ENCODE measurements at places on chromosomes 13 and 19.

GRCh38 chr13:98994080-98994479, 16.2 kb upstream of the DOCK9 start:
- no peak for DNase-seq

- DNase-seq = no peak
Measured at GRCh38 chr19:29495091-29495490, 30.7 kb upstream of the VSTM2B start.

- DNase-seq = no peak
Measured at GRCh38 chr13:106038752-106039151, 496.7 kb downstream of the EFNB2 start.

DNA sequence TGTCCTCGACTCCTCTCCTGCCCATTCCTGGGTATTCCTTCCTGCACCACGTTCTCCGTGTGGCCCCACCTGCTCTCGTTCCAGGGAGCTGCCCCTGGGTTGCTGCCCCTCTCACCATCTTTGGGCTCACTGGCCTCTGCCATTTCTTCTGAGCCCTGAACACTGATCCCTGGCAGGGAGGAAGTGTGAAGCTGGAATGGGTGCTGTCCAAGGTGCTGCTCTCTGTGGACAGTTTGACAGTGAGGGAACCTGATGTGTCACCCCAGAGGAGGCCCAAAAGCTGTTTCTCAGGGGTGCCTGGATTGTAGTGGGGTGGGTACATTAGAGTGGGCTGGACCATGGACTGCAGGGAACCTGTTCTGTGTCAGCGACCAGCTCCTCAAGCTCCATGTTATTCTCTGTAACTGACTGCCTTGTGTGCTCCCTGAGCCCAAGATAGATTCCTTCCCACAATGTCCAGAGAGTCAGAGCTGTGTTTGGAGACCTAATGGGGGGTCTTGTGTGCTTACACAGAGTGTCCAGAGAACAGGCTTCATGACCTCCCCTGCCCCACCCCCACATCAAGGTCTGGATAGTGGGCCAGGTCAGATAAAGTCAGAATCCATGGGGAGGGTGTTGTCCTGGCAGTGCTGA, 7.2 kb upstream of the CEACAM8 start:
- no peak for DNase-seq

- no peak for DNase-seq
Measured at GRCh38 chr13:97726664-97727280, 226.7 kb upstream of the IPO5 start.

DNA sequence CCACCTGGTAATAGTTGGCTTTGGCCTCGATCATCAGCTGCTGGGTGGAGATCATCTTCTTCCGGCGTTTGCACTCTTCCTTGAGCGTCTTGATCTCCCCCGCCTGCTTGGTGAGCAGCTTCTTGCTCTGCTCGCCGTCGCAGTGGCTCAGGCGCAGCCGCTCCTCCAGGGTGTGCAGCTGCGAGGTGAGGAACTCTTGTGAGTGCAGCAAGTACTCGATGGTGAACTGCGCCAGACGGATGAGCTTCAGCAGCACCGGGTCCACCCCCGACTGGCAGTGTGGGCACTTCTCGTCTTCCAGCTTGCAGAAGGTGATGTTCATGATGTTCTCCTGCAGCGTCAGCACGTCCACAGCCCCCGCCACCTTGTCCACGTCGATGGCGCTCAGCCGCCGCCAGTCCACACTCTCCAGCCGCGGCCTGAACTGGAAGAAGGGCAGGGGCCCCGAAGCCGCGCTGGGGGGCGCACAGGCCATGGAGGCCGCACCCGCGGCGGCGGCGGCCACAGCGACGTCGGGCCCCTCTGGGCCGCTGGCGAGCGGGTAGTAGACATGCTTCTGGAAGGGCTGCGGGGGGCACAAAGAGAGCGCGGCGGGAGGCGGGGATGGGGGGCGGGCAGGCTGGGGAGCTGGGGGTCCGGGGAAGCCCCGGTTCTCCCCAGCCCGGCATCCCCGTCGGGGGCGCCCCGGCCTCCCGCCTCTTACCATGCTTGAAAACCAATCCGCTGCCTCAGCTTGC, 3.0 kb downstream of the DZIP1 start:
- no peak for DNase-seq

GRCh38 chr13:26584713-26585112, 27.2 kb downstream of the WASF3 start:
- DNase-seq = no peak

- DNase-seq = no peak
Measured at GRCh38 chr19:3465552-3465951, 14.8 kb downstream of the SMIM24 start.

DNA sequence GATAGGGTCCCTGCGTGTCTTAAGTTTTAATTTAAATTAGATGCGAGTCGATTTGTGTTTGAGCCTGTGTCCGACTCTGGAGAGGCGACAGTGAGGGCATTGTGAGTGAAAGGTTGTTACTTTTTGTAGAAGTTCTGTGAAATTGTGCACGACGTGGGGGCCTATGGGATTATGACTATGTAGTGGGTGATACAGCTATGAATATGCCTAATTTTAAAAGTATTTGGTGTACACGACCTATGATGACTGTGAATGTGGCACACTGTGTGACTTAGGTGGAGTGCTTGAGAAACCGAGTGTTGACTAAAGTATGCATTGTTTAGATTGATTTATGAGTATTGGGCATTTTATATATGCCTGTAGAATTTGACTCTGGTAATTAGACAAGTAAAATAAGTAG, 646 bp downstream of the ZNF567 start:
- no peak for DNase-seq

- no peak for DNase-seq
Measured at GRCh38 chr13:35159041-35159440, 217.0 kb downstream of the NBEA start.

- no peak for DNase-seq
Measured at GRCh38 chr13:113322890-113323651, 26.0 kb downstream of the LAMP1 start.

DNA sequence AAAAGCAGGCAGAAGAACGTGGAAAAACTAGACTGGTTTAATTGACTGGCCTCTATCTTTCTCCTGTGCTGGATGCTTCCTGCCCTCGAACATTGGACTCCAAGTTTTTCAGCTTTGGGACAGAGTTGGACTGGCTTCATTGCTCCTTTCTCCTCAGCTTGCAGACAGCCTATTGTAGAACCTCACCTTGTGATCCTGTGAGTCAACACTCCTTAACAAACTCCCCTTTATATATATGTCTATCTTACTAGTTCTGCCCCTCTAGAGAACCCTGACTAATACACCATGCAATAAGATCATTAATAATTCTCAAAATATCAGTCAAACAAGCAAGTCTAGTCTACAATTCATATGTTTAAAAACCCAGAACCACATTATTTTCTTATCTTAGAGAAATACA, 662.4 kb downstream of the TBC1D4 start:
- no peak for DNase-seq

- DNase-seq = no peak
Measured at GRCh38 chr13:97327506-97328221, 105.5 kb downstream of the MBNL2 start.

- DNase-seq = no peak
Measured at GRCh38 chr13:24605923-24606372, 74.3 kb upstream of the ATP12A start.

GRCh38 chr13:65470781-65471180, 1759.4 kb downstream of the PCDH9 start:
- no peak for DNase-seq

DNA sequence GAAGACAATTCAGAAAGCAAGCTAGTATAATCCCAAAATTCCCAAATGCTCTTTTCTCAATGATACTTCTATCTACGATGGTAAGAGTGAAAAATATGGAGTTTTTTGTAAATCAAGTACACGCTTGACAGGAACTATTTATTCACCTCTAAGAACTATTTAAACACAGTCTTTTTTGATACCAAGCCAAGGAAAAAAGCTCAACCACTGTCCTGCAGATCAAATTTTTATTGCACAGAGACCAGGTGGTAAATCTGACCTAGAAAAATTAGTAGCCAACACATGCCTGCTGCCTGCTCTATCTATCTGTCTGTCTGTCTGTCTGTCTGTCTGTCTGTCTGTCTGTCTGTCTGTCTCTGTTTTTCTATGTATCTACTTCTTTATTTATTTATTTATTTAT, 292.2 kb downstream of the MZT1 start:
- DNase-seq = no peak

- DNase-seq = no peak
Measured at GRCh38 chr19:43820098-43820883, 6.8 kb upstream of the ZNF283 start.

DNA sequence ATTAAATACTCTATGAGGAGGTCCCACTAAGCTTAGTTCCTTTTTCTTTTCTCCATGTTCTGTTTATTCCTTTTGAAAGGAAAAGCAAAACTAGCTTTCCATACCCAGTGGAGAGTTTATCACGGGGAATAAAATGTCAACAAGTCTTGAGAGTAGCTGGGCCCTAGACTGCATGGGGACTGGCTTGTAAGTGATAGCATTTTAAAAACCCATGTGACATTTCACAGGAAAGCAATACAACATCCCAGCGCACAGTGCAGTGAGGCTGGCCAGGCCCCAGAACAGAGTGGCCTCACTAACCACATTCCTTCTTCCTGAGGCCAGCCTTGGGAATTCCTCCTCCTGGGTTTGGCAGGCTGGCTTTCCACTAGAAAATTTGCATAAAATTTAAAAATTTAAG, 149.8 kb downstream of the DLEU7 start:
- no peak for DNase-seq

- no peak for DNase-seq
Measured at GRCh38 chr13:41919741-41920487, 41.0 kb downstream of the VWA8 start.

DNA sequence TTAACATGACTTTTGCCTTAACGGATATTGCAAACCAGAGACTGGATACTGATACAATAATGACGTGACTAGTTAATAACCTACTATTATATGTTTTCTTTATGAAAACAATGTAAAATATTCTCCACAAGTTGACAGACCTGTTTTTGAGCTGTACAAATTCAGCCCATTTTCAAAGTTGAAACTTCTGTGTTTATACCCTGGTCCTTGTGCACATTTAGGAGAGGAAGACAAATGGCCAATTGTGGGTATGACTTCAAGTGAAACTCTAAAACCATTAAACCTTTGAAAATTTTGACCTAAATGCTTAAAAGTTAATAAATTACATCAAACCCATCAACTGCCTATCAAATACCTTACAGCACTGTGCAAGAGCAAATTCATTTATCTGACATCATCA, 8.9 kb downstream of the SPRY2 start:
- DNase-seq = no peak

- no peak for DNase-seq
Measured at GRCh38 chr19:11324079-11324661, 15.3 kb downstream of the RAB3D start.

DNA sequence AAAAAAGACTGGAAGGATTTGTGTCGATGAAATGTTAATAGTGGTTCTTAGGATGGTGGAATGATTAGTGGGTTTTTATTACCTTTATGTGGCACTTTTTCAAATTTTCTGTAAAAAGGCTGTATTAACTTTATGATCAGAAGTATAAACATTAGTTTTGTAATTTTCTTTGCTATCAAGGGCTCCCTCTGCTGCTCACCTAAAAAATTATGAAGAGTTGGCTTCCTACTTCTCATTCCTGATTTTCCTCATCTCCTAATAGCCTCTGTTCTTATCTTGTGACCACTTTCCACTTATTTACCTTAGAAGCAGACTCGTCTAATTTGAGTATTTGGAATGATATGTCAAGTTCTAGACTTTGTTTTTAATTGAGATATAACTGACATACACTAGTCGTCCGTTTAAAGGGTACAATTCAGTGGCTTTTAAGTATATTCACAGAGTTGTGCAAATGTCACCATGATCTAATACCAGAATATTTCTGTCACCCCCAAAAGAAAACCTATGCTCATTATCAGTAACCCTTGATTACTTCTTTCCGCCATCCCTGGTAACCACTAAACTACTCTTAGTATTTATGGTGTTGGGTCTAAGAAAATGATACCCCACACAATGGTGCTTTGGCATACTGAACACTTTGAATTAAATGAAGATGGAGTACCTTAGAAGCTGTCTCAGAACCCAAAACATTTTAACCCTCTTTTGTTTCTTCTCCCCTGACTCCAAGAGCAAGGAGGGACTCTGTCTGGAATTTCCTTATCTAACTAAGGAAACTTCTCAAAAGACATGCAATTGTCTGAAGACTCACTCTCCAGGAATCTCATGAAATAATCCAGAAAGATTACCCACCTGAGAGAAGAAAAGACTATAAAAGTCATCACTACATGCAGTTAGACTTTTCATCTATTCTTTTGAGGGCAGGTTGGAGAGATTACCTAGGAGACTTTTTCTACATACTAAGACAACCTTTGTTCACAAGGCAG, 311.3 kb downstream of the DLEU7 start:
- DNase-seq = no peak

GRCh38 chr19:23439623-23440022, 44.4 kb upstream of the ZNF91 start:
- DNase-seq = no peak
